ENCODE measurements at places on chromosomes 13 and 19.
A peak's percentile ranks its signal among the peaks of the same experiment; 100 is the strongest.

DNA sequence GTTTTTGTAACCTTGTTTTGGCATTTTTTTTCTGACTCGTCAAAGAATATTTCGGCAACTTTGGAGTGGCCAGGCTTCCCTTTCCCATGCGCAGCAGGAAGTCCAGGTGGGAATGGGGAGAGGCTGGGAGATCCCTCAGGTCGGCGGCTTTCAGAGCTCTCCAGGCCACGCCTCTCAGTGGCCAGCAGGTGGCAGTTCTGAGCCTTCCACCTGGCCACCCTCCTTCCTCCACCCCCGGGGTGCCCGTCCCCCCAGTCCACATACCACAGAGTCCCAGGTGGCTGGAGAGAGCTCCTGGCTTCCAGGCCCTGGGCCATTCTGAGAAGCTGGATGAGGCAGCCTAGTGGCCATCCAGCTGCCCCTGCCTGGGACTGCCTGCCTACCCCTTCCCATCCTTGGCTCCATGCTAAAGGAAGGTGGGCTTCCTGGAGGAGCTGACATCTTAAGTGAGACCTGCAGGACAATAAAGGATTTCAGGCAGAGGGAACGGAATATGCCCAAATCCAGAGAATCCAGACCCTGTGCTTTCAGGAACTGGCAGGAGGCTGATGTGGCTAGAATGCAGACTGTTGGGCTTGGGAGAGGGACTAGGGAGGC, 46.3 kb downstream of the CCNE1 start:
- DNase-seq, result no peak

- DNase-seq, result no peak
Measured at GRCh38 chr19:52331757-52332156, 4.3 kb upstream of the ZNF610 start.

GRCh38 chr13:46668931-46669525, 116.1 kb downstream of the LRCH1 start:
- DNase-seq, result no peak

- DNase-seq, result no peak
Measured at GRCh38 chr13:105144936-105145335, 1390.5 kb downstream of the EFNB2 start.

DNA sequence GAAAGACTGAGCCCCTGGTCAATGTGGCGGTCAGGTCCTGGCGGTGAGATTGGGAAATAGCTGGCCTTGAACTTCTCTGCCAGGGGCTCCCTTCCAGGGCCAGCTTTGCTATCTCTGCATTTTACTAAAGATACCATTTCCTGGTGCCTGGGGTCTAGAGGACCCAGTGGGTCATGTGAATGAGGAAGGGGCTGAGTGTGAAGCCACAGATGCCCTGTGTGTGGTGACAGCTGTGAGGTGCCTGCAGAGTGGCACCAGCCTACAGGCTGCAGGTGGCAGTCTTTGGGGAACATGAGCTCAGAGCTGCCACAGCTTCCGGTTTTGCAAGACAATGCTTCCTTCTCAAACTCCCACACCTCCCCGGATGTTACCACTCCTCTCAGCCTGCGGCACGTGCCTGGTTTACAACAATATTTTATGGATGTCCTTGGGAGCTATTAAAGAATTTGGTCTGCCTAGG, 5.2 kb upstream of the MLNR start:
- DNase-seq, result no peak

DNA sequence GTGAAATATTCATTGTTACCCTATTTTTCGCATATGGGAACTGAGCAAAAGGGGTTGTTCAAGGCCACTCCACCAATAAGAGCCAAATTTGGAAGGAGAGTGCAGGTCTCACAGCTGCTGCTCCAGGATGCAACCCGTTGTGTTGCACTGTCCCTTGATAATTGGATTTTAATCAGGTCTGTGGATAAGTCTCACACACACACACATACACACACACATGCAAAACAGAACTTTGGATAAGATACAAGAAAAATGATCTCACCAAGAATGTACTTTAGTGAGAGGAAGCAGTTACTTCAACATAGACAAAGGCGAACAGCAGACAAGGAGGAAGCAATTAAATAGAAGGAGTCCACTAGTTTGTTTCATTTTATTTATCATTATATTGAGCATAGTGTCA, 127.3 kb upstream of the EDNRB start:
- no peak for DNase-seq

DNA sequence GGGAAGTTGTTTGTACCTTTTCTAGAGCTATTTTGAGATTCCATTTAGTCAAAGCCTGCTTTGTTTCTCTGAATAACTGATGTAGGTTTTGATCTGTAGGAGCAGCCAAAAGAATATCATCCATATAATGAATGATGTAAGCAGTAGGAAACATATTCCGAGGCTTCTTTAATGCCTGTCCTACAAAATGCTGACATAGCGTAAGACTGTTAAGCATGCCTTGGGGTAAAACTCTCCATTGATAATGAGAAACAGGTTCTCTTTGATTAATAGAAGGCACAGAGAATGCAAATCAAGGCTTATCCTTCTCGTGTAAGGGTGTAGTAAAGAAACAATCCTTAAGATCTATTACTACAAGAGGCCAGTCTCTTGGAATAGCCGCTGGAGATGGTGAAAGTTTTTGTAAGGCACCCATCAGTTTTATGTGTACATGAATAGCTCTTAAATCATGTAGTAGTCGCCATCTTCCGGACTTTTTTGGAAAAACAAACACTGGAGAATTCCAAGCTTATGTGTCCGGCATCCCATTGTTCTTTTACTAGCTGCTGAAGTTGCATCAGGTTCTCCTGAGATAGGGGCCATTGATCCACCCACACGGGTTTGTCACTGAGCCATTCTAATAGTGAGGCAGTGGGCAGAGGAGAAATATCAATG, 13.5 kb downstream of the FPR3 start:
- no peak for DNase-seq

- DNase-seq, result no peak
Measured at GRCh38 chr13:95002126-95002525, 289.8 kb upstream of the SOX21 start.

- no peak for DNase-seq
Measured at GRCh38 chr19:44806291-44806690, 2.6 kb upstream of the BCAM start.

GRCh38 chr19:3094601-3095440, 659 bp downstream of the GNA11 start:
- peak; percentile 48 for DNase-seq

DNA sequence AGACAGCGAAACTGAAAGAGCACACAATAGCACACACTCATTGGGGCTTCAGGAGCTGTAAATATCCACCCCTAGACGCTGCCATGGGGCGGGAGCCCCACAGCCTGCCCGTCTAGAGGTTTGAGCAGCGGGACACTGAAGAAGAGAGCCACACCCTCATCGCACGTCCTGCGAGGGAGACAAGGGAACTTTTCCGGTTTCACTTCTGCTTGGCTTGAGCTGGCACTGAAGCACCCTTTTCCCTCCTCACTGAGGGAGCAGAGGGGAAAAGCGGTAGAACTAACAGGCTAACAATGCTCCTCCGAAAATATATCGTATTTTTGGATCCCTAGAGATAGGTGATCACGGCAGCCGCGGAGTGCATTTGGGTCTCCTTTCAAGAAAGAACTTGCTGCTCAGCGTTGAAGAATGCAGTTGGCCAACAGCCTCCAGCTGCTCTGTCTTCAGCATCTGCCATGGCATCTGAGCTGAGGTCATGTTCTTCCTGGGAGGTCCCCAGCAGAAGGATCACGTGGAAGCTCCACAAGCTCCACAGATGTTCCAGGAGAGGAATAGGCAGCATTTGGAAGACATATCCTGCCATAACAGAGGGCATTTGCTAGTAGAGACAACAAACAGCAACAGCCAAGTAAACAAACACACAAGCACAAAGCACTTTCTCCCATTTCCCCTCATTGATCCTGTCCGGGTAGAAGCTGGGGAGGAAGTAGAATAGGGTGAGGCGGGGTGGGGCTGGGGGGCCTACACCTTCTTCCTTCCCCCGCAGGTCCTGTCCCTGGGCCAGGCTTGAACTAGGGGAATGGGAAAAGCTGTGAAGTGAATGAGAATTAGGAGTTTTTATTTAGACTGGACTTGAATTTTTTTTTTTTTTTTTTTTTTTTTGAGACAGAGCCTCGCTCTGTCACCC, 44.8 kb upstream of the ALOX5AP start:
- DNase-seq, result peak; percentile 47

- DNase-seq, result no peak
Measured at GRCh38 chr13:113845723-113846635, 17.9 kb downstream of the GAS6 start.

DNA sequence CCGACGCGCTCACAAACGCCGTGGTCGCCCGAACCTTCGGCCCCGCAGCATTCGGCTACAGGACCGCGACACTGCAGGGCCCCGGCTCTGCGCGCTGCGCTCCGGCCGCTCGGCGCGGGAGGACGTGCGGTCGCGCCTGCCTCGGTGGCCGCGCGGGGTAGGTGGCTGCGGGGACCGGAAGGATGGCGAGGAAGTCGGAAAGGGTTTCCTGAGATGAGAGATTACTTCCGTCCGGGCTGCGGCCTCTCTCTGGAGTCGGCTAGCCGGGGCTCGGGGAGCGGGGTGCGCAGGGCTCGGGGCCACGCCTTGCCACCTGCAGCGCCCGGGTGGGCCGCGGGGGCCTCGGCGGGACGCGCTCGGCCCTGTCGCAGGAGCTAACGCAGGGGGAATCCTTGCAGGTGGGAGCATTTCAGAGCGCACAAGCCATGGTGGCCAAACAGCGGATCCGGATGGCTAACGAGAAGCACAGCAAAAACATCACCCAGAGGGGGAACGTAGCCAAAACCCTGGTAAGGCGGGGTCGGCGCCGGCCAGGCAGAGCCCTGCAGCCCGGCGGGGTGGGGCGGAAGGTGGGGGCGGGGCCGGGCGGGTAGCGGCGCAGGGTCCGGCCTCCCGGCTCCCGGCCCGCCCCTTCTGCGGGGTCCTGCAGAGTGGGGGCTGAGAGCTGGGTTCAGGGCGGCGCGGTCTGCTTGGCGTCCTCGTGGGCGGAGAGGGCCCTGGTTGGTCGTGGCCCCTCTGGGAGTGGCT, at the start of gene SERP2:
SERP2 (plus strand) TSS at position 224 of the 747 bp plus-strand sequence; CDS start at position 426, 202 bp downstream.
- DNase-seq, result peak; percentile 73

GRCh38 chr19:17001603-17002183, 24.9 kb downstream of the CPAMD8 start:
- no peak for DNase-seq

DNA sequence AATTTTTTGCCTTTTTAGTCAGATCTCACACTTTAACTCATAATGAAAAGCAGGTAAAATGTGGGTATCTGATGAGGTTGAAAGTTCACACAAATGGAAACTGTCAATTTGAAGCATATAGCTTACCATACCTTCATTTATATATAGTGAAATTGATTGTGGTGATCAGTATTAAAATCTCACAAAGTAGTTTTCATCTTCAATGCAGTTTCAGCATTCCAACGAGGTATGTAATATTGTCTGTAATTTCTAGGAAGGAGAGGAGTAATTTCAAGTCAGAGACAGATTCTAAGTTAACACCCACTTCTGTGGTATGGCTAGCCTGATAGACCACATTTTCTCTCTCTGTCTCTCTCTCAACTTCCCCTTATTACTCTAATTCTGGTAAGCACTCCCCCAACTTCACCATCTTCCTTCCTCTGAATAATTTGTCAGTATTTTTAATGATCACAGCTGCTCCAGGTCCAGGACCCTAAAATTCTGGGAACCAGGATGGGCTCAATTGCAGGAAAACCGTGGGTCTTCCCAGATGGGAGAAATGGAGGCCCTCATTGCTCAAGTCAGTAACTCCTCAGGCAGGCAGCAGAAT, 455.7 kb downstream of the FGF9 start:
- no peak for DNase-seq

GRCh38 chr13:27135023-27135422, 36.6 kb downstream of the USP12 start:
- DNase-seq, result no peak

- DNase-seq, result no peak
Measured at GRCh38 chr19:15911599-15912235, 13.8 kb upstream of the CYP4F2 start.

DNA sequence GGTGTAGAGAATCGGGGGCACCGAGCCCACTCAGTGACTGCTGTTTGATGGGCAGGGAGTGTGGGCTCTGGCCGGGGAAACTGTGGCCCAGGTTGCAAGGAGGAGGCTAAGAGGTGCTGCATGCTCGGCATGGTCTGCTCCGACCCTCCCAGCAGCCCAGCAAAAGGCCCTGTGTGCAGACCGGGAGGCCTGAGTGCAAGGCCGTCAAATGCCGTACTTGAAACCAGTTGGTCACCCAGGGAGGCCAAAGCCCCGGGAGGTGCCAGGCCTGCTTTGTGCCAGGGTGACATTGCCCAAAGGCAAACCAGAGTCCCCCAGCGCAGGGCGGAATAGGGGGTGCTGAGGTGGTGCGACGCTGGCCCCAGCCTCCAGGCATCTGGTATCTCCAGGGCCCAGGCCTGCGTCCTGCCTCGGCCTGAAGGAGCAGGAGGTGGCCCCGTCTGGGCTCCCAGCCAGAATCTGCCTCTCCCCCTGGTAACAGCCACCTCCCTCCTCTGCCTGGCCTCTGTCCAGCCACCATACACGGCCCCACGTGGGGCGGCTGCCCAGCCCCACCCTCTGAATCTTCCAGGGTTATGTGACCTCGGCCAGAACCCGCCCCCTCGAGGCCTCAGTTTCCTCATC, 4.0 kb downstream of the PIK3R2 start:
- DNase-seq, result peak; percentile 98

DNA sequence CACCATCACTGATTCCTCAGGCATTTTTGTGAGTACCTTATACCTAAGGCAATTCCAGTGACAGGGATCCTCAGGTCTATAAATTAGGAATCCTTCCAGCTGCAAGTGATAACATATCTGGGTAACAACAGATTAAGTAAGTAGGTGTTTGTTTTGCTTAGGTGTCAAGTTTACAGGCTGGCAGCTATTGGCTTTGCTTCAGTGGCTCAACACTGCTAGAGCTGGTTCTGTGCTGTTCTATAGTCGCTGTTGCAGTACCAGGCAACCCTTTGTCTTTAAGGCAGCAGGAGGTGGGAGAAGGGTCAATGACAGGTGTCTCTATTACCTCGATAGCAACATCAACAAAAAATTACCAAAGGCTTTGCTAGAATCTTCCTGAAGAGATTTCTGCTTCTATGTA, 27.0 kb downstream of the SLC10A2 start:
- DNase-seq, result no peak

- peak; percentile 72 for DNase-seq
Measured at GRCh38 chr19:33905937-33906577, 109.4 kb downstream of the KCTD15 start.

GRCh38 chr13:92734068-92734467, 492.5 kb upstream of the GPC6 start:
- no peak for DNase-seq

GRCh38 chr19:40165362-40165937, 25.8 kb upstream of the MAP3K10 start:
- no peak for DNase-seq

GRCh38 chr13:98219685-98220084, 42.6 kb upstream of the RNF113B start:
- DNase-seq, result no peak

DNA sequence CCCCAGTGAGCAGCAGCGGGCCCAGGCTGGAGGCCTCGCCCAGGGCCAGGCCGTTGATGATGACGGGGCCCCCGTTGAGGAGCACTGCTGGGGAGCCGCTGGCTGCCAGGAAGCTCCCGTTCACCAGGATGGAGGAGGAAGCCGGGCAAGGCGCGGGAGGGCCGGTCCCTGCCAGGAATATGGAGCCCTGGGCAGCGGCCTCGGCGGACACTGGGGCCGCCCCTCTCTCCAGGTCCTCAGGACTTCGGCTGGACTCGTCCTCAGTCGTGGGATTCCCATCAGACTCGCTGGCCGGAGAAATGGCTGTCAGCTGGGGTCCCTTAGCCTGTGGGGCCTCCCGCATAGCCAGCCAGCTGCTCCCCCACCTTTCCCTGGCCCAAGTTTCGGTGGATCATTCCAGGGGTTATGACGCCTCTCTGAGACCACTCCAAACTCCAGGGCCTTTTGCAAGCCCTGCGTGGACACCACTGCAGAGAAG, 2.1 kb downstream of the SIX5 start:
- no peak for DNase-seq

Measured in ovary (tissue), 10 donors.